ENCODE measurements at places on chromosomes 7 and 10.
A peak's percentile ranks its signal among the peaks of the same experiment; 100 is the strongest.

GRCh38 chr10:26743091-26743490 lies 45.6 kb downstream of the PDSS1 start:
- no peak for DNase-seq

- DNase-seq: peak; percentile 36
These were observed 146.9 kb upstream of the ANK3 start for GRCh38 chr10:60536529-60537114.

GRCh38 chr7:11281953-11282352 lies 308.3 kb downstream of the PHF14 start:
- DNase-seq: no peak

DNA sequence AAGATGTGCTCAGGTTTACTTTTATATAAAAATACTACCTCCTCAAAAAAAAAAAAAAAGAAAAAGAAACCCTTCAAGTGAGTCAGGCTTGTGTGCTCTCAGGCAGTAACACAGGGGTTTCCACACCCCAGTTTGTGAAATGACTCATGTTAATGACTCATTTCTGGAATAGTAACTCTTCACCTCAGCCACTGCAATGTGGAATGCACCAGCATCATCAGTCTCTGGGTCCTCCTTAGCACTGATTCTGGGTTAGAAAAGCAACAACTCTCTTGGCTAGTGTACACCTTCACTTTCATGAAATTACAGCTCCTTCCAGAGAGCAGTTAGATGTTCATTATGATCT lies 110.6 kb downstream of the EMX2 start:
- DNase-seq: peak; percentile 56

- DNase-seq: no peak
These were observed 108.8 kb downstream of the EGFR start for GRCh38 chr7:55127622-55128081.

DNA sequence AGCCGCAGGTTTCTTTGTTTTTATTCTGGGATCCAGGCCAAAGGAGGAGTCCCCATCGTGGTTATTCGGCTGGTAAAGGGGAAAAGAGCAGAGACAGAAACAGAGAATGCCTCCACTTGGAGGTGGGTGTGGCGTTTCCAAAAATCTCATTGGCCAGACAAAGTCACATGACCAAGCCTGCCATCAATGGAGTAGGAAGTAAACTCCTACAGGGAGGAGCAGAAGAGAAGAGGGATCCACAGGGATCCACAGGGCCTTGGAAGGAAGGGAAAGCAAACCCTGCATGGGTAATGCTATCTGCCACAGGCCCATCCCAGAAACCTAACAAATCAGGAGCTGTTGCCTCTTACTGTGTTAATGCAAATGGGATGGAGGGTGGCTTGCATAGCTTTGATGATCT lies 425.7 kb upstream of the GALNT17 start:
- DNase-seq: no peak

GRCh38 chr7:150940431-150941102 lies 37.6 kb downstream of the KCNH2 start:
- no peak for DNase-seq

DNA sequence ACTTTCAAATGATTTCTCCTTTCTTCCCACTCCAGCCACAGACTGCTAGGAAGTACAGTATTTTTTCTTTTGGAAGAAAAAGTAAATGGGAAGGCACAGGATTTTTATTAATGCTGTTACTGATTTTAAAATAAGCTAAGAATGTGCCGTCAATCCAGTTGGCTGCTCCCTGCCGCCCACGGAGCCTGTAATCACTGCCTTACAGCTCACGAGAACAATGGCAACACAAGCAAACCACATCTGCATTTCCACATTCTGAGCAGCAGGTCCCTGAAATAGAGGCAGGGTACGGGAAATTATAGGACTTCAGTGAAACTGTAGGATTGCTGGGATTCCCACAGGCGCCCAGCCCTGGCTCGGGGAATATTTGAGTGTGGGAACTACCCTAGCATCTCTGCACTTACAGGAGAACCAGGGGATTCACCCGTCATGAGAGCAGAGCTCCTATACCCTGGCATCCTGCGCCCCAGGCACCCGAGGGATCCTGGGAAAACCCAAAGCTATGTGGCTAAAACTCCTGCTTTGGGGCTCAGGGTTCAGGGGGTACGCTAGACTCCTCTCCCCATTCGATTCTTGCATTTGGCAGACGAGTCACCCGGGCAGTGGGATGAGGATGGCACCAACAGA lies 72.9 kb upstream of the TNS3 start:
- no peak for DNase-seq

- no peak for DNase-seq
These were observed 159.0 kb upstream of the MEOX2 start for GRCh38 chr7:15845461-15845860.

DNA sequence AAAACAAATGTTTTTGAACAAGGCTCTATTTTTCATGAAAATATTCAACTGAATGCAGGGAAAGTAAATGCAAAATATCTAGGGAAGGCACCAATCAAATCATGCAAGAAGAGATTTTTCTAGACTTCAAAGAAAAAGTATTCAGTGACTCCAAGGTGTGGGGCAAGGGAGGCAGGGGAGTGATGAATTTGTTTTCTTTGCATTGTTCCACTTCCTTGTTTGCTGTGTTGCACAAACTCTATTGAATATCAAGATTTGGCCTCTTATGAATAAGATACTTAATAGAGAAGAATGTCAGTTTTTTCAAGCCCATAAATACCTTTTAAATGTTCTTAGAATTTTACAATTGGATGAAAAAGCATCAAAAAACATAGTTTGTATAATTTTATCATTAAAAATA lies 26.4 kb downstream of the STEAP1 start:
- DNase-seq: no peak

- DNase-seq: no peak
These were observed 3.3 kb upstream of the UNCX start for GRCh38 chr7:1229202-1229947.

- peak; percentile 53 for DNase-seq
These were observed 427.9 kb upstream of the CELF2 start for GRCh38 chr10:10589540-10590303.

- DNase-seq: no peak
These were observed 46.7 kb upstream of the SPOCK2 start for GRCh38 chr10:72134785-72135767.

- DNase-seq: no peak
These were observed 181.8 kb downstream of the CDK14 start for GRCh38 chr7:90777886-90778285.

GRCh38 chr10:133336577-133337369 lies at the start of gene CALY:
Gene CALY, minus strand, starts transcription at chr10:133336896. Its CDS starts 7,907 bp downstream, at chr10:133328989.
- peak; percentile 74 for DNase-seq

DNA sequence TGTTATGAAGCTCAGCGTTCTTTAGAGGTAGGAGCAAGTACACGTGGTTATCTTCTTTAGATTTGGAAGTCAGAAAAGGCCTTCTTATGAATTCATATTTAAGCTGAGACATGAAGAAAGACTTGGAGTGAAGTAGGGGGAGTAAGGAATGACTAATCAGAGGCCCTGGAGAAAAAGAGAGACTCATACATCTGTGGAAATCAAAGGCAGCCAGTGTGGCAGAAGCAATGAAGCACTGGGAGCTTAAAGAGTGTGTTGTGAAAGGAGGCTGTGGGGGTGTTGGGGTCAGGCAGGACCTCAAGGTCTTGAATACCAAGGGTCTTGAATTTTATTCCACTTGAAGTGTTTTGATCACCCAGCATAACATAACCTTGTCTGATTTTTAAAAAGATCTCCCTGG lies 35.7 kb upstream of the FGL2 start:
- DNase-seq: no peak

DNA sequence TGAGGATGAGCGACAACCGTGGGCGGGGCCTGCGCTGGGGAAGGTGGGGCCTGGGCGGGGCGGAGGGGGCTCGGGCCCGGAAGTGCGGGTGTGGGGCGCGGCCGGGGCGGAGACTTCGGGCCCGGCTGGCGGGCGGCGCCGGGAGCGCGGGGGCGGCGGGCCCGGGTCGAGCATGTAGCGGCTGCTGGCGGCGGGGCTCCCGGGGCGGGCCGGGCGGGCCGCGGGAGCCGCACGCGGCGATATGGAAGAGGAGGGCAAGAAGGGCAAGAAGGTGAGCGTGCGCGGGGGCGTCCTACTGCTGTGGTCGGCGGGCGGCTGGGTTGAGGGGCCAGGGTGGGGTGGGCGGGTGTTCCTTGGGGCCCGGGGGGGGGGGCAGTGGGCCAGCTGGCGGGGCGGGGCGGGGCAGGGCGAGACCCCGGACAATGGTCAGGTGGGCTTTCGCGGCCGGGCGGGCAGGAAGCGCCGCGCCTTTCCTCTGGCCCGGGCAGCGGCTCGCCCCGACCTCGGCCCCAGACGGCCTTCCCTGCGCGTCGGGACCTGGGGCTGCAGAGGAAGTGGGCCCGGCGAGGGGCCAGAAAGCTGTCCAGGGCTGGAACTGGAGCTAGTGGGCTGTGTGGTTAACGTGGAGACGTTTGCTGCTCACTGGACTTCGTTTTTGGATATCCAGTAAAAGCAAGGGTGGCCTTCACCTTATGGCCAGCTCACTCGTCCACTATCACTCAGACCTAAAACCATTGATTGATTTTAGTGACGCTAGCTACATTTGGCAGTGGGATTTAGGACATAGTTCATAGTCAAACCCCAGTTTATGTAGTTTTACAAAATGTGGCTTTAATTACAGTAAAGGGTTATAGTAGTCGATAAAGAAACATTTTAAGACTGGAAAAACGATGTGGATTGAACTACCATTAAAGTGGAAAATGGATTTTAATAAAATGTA lies at the start of gene CCM2:
Gene CCM2, plus strand, starts transcription at position 109 of the 940 bp plus-strand sequence. Its CDS starts 133 bp downstream, at position 242.
- no peak for DNase-seq

DNA sequence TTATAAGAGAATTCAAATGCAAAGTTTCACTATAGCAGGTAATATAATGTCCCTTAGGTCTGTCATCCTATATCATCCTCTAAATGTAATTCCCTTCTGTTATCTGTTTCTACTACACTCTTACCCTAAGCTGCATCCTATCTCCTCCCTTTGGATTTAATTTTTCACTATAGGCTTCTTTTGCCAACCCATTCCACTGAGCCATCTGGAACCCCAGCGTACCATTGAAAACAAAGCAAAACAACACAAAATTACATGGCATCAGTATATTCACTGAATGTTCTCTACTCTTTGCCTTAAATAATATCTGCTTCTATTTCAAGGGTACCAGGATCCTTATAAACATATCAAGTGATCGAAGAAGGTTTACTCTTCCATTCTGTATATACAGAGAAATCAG lies 1530.2 kb upstream of the LRRTM3 start:
- no peak for DNase-seq

DNA sequence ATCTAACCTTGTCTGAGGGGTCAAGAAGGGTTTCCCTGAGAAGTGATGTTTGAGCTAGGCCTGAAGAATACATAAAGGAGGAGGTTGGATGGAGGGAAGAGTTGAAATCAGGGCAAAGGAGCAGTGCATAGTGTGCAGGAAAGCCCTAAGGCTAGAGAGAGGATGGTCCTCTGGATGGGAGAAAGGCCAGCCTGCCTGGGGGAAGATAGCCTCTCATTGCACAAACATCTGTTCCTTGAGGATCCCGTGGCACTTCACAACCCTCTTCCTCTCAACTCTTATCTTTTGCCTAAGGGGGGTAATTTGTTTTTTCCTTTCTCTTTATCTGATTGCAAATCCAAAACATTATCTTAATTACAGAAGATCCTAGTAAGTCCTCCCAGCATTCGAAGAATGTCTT lies 35.7 kb downstream of the STAMBPL1 start:
- DNase-seq: no peak

DNA sequence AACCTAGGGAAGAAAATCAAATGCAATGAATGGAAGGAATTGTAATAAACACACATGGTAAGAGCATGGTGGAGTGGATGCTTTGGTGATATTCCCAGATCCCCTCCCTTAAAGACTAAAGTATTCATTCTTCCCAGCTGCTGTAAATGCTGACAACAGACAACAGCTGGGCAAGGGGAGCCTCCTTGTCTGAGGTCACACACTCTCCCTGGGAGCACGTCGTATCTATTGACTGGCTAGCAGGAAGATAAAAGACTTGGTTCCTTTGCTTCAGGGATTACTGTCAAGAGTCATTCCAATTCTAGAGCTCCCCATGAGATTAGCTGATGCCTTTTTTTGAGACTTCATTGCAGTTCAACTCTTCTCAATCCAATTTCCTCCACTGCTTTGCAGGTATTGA lies 443.5 kb upstream of the ETV1 start:
- DNase-seq: no peak

DNA sequence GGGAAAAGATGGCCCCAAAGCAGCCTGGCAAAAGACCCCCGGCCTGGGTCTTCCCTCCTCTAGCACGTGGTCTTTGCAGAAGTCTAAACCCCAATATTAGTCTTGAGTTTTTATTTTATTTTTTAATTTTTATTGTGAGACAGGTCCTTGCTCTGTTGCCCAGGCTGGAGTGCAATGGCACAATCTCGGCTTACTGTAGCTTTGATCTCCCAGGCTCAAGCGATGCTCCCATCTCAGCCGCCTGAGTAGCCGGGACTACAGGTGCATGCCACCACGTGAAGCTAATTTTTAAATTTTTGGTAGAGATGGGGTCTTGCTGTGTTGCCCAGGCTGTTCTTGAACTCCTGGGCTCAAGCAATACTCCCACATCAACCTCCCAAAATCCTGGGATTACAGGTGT lies 40.3 kb upstream of the MXI1 start:
- DNase-seq: no peak

DNA sequence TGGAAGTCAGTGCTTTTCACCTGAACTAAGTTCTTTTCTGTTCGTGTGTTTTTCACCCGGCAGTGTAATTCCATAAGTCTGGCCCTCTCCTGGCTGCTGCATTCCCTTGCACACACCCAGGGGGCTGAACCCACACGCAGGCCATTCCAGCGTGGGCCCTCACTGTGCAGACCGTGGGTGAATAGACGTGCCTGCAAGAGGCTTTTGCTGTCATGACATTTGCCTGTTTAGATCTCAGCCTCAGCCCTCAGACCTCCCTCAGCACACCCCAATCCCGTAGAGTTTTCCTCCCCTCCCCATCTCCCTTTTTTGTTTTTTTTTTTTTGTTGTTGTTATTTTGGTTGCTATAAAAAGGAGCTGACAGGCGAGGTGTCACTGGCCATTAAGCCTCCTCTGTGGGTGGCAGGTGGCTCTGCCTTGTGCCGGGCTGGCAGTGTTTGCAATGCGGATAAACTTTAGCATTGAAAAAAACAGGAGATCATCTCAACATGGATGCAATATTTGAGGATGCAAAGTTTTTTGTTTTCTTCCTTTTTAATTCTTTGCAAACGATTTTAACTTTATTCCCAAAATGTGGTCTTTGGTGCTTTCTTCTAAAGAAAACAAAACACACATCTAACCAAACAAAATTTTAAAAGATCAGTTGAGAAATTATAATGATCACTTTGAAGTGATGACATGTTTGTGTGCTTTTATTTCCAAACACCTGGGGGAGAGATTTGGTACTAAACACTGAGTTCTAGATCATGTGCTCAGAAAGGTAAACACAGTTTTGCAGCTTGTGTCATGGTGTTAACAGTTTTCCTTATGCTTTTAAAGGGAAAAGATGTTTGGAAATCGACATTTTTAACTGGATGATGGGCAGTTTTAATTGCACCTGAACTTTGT lies 58.8 kb downstream of the WDR37 start:
- no peak for DNase-seq

DNA sequence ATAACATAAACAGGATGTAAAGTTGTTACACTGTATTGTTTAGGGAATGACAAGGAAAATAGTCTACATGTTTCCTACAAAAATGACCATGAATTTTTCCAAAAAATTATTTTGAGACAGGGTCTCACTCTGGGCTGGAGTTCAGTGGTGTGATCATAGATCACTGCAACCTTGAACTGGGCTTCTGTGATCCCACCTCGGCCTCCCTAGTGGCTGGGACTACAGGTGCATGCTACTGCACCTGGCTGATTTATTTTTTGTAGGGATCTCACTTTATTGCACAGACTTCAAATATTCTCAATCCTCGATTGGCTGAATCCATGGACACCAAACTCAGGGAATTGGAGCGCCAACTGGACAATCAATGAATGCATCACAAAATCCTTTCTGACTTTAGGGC lies 6.6 kb downstream of the CHCHD2 start:
- DNase-seq: no peak

GRCh38 chr7:157675427-157675927 lies 338.7 kb downstream of the DNAJB6 start:
- DNase-seq: no peak

Measured in stimulated activated CD4-positive, alpha-beta T cell treated with anti-CD3 and anti-CD28 coated beads, Interleukin-15, amount 100 ng/mL, for 24 hours (primary cell).